ENCODE measurements at places on chromosomes 6 and 20.

GRCh38 chr6:32700391-32701040 lies 34.1 kb upstream of the HLA-DQB1 start:
- H3K4me1 ChIP-seq = no peaks in the 10 kb centered on the region
- H3K36me3 ChIP-seq = no peaks in the 10 kb centered on the region

DNA sequence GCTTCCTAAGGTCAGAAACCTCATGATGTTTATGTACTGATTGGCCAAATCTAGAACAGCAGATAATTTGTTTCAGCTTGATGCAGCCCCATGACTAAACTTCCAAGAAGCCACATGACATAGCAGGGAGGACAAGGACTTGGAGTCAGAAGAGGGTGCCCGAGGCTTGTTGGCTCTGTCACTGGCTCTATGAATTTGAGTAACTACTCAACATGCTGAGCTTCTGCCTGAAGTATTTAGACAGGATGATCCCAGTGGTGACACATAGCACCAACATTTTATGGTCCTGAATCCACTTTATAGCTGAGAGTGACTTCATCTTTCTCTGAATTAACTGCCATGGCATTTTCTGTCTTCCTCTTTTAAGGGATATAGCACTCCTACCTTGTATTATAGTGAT lies 13.5 kb upstream of the TBX18 start:
- no peak overlapping the region for H3K27ac ChIP-seq
- DNase-seq = no peak
- no peaks in the 10 kb centered on the region for H3K27me3 ChIP-seq
- no peaks in the 10 kb centered on the region for H3K36me3 ChIP-seq
- no peak overlapping the region for H3K4me3 ChIP-seq

DNA sequence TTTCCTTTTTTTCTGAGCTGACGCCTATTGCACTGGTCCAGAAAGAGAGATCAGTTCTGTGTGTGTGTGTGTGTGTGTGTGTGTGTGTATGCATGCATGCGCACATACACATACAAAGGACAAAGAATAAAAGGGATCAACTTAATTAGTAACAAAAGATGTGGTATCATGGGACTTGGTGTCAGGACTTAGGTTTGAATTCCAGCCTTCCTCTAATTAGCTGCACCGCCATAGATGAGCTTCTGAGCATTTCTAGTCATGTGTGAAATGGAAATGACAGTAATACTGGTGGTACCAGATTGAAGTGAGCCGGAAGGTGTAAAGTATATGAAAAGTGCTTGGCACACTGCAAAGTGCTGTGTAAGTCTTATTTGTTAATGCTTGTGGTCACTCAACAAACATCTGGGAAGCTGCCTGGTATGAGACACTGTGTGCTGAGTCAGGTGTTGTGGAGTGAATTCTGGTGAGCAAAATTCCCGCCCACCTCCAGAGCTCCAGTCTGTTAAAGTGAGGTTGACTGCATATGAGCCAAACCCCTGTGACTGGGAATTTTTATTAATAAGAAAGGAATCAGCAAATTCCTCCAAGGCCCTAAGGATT lies 12.4 kb downstream of the DAAM2 start:
- no peak overlapping the region for H3K4me3 ChIP-seq
- H3K4me1 ChIP-seq = peaks cover 14% of the 10 kb centered on the region
- no peaks in the 10 kb centered on the region for H3K36me3 ChIP-seq

DNA sequence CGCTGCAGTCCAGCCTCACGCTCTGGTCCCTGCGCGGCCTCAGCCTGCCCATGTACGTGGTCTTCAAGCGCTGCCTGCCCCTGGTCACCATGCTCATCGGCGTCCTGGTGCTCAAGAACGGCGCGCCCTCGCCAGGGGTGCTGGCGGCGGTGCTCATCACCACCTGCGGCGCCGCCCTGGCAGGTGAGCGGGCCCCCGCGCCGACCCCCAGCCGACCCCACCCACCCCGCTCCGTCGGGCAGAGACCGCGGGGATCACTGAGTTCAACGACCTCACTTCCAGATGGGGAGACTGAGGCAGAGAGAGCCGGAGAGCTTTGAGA lies 545 bp downstream of the SLC35D3 start:
- H3K27ac ChIP-seq = no peak overlapping the region
- no peaks in the 10 kb centered on the region for H3K4me1 ChIP-seq
- H3K27me3 ChIP-seq = peaks cover 55% of the 10 kb centered on the region
- H3K36me3 ChIP-seq = no peaks in the 10 kb centered on the region
- DNase-seq = no peak

DNA sequence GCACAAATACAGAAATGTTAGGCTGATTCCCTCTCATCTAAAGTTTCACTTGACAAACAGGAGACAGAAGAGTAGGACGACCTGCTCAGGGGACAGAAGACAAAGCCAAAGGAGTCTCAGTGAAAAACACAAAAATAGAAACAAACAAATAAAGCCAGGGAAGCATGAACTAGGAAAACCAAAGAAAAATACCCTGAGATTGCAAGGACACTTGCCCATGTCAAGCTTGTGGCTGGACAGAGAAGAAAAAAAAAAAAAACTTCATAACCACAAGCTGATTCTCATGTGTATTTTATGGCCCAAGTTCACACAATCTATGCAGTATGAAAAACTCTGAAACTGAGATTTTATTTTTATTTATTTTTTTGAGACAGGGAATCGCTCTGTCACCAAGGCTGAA lies 85.6 kb upstream of the BEND6 start:
- H3K4me1 ChIP-seq = peaks cover 14% of the 10 kb centered on the region
- H3K27me3 ChIP-seq = no peaks in the 10 kb centered on the region
- H3K4me3 ChIP-seq = no peak overlapping the region
- H3K36me3 ChIP-seq = no peaks in the 10 kb centered on the region
- no peak for DNase-seq

DNA sequence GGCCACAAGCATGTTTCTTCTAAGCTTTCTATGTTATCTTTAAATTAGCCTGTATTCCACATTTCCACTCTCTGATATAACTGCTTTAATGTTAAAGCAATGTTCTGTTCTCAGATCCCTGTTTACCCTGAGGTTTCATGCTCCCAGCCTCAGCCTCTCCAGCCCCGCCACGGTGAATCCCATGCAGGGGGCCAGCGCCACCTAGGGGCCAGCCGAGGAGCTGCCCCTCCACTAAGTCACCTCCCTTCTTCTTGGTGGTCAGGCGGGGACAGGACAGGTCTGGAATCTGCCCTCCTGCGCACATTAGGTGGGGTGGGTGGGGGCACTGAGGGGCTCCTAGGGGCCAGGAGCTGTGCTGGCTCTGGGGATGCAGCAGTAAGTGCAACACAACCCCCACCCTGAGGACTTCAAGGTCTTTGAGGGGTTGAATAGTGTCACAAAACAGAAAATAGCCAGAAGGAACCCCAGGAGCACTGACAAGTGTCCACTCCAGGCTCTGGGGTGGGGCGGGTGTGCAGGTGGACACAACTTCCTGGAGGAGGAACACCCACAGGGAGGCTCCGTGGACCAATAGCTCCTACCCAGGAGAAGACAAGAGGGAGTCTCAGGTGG lies 61.6 kb downstream of the RAB44 start:
- peaks cover 10% of the 10 kb centered on the region for H3K4me1 ChIP-seq
- no peak overlapping the region for H3K4me3 ChIP-seq

GRCh38 chr6:15355683-15356099 lies 109.8 kb downstream of the JARID2 start:
- H3K4me1 ChIP-seq = peaks cover 5% of the 10 kb centered on the region
- peaks cover 2% of the 10 kb centered on the region for H3K36me3 ChIP-seq
- H3K27me3 ChIP-seq = no peaks in the 10 kb centered on the region
- no peak overlapping the region for H3K4me3 ChIP-seq
- H3K27ac ChIP-seq = no peak overlapping the region

DNA sequence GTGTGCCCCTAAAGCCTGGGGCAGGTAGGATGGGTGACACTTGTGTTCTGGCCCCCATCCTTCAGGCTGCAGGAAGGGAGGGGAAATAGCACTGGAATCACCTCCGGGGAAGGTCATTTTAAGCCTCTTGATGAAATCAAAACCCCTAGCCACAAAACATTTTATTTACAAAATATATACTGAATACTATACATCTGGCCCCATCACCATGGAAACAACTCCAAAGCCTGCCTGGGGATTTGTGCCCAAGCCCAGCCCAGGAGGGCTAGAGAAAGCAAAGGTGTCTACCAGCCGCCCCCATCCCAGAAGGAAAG lies 2.6 kb downstream of the SMIM29 start:
- H3K36me3 ChIP-seq = peaks cover 17% of the 10 kb centered on the region
- no peak overlapping the region for H3K4me3 ChIP-seq
- DNase-seq = no peak
- H3K4me1 ChIP-seq = peaks cover 57% of the 10 kb centered on the region
- no peak overlapping the region for H3K27ac ChIP-seq
- no peaks in the 10 kb centered on the region for H3K27me3 ChIP-seq

GRCh38 chr6:2547355-2547754 lies 203.4 kb downstream of the MYLK4 start:
- H3K27me3 ChIP-seq = no peaks in the 10 kb centered on the region
- no peak overlapping the region for H3K4me3 ChIP-seq
- no peak overlapping the region for H3K27ac ChIP-seq
- H3K4me1 ChIP-seq = peaks cover 20% of the 10 kb centered on the region
- no peak for DNase-seq

GRCh38 chr6:77630014-77630413 lies 22.8 kb upstream of the MEI4 start:
- DNase-seq = no peak
- H3K36me3 ChIP-seq = no peaks in the 10 kb centered on the region
- no peaks in the 10 kb centered on the region for H3K27me3 ChIP-seq
- H3K4me1 ChIP-seq = no peaks in the 10 kb centered on the region
- H3K4me3 ChIP-seq = no peak overlapping the region

DNA sequence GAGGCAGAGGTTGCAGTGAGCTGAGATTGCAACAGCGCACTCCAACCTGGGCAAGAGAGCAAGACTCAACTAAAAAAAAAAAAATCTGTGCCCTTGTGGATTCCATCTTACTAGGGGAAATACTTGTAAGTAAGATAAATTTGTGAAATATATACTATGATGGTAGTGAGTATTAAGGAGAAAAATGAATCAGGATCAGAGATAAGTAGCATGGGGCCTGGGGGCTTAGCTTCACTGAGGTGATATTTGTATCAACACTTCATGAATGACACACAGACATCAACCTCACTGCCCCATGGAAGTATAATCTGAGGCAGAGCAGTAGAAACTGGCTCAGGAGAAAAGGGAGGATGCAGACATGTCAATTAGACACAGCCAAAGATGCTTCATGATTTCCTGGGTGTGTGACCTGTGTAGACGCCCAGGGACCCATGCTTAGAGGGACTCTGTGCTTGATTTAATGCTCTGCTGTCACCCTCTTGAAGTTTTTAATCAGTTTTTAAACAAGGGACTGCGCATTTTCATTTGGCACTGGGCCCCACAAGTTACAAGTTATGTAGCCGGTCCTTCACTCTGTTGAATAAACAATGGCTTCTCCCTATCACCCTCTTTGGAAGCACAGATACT lies 41.9 kb downstream of the PCNA start:
- peaks cover 42% of the 10 kb centered on the region for H3K4me1 ChIP-seq
- peak overlapping the region; percentile 2 for H3K27ac ChIP-seq
- no peaks in the 10 kb centered on the region for H3K36me3 ChIP-seq

- no peaks in the 10 kb centered on the region for H3K27me3 ChIP-seq
- peak overlapping the region; percentile 66 for H3K4me3 ChIP-seq
- peaks cover 3% of the 10 kb centered on the region for H3K36me3 ChIP-seq
- DNase-seq = peak; percentile 41
- peak overlapping the region; percentile 64 for H3K27ac ChIP-seq
- peaks cover 31% of the 10 kb centered on the region for H3K4me1 ChIP-seq
Measured at GRCh38 chr20:63652192-63652980, 838 bp downstream of the STMN3 start.

- H3K4me3 ChIP-seq = no peak overlapping the region
- H3K27ac ChIP-seq = no peak overlapping the region
- no peaks in the 10 kb centered on the region for H3K36me3 ChIP-seq
- H3K4me1 ChIP-seq = no peaks in the 10 kb centered on the region
Measured at GRCh38 chr6:146827216-146827928, 228.6 kb downstream of the ADGB start.

DNA sequence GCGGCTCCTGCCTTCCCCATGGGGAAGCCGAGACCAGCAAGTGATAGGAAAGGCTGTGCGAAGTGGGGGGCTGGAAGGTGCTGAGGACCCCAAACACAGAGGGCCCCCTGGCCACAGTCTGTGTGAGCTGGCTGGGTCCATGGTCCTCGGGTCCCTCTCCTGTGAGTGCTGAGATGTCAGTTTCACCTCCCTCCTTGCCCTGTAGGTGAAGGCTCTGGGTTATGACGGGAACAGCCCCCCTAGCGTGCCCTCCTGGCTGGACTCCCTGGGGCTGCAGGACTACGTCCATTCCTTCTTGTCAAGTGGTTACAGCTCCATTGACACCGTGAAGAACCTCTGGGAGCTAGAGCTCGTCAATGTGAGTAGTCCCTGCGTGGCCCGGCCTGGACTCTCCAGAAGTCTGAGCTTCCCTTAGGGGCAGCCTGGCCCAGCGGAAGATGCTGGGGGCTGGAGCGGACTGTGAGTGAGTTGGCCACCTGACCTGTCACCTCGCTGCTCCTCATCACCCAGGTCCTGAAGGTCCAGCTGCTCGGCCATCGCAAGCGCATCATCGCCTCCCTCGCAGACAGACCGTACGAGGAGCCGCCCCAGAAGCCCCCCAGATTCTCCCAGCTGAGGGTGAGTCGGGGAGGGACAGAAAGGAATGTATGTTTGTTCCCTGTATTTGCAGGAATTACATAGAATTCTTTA lies 61.7 kb downstream of the TCP11 start:
- H3K4me3 ChIP-seq = no peak overlapping the region
- no peak overlapping the region for H3K27ac ChIP-seq
- DNase-seq = no peak
- no peaks in the 10 kb centered on the region for H3K27me3 ChIP-seq
- no peaks in the 10 kb centered on the region for H3K4me1 ChIP-seq
- H3K36me3 ChIP-seq = peaks cover 24% of the 10 kb centered on the region

DNA sequence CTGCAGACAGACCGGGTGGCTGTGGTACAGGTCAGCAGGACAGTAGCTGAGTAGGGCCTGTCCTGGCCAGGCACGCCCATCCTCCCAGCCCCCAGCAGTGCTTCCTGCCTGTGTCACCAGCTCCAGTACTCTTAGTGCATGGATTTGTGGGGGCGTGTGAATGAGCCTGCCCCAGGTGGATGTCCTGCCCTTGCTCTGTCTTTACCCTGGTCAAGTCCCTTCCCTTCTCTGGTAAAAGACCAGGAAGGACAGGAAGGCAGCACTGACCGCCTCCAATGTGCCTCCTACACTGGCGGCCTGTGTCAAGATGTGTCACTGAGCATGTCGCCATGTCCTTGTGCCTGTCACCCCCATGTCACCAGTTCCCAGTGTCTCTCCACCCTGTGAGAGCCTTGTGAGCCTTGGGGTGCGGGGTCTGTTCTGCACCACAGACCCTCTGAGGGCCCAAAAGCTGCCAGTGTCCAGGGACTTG lies 11.9 kb downstream of the TEAD3 start:
- no peak overlapping the region for H3K4me3 ChIP-seq
- H3K4me1 ChIP-seq = no peaks in the 10 kb centered on the region
- H3K27ac ChIP-seq = no peak overlapping the region
- H3K36me3 ChIP-seq = peaks cover 55% of the 10 kb centered on the region
- no peak for DNase-seq

GRCh38 chr20:48035961-48036731 lies 250.9 kb upstream of the SULF2 start:
- peaks cover 3% of the 10 kb centered on the region for H3K27me3 ChIP-seq
- no peak for DNase-seq
- no peak overlapping the region for H3K27ac ChIP-seq
- no peaks in the 10 kb centered on the region for H3K36me3 ChIP-seq

All from HepG2 (cell line).